ENCODE measurements at places on chromosomes 4 and X.

DNA sequence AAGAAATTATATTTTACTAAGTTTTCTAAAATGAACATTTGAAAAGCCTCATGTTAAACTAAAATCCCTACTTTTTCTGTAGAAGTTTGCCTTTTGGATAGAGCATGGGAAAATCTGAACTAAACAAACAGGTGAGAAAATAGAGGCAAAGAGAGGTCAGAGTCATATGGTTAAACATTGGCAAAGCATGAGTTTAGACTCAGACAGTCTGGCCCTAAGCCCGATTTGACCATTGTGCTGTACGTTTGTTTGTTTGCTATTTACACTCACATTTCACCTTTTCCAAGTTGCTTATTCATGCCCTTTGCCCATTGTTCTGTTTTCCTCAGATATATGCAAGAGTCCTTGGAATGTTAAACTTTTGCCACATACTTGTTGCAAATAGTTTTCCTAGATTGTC is 85.4 kb downstream of the TIGD2 start:
- DNase-seq = no peak

DNA sequence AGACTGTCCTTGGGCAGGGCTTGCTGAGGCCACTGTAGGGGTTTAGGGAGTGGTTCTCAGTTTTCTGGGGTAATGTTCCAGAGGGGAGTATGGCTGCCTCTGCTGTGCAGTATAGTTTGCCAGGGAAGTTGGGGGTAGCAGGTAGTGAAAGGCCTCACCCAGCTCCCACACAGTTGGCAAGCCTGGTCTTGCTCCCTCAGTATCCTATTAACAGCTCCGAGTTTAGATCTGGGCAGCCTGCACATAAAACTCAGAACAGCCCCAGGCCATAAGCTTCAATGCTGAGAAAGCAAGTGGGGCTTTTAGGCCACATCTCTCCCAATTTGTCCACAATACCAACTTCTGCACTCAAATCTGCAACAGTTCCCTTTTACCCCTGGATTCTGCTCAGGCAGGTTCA is 205.2 kb downstream of the GALNTL6 start:
- DNase-seq = no peak

GRCh38 chrX:56784666-56785065 is 55.6 kb downstream of the NBDY start:
- DNase-seq = no peak

GRCh38 chrX:16797841-16798240 is 11.6 kb downstream of the TXLNG start:
- DNase-seq = no peak

DNA sequence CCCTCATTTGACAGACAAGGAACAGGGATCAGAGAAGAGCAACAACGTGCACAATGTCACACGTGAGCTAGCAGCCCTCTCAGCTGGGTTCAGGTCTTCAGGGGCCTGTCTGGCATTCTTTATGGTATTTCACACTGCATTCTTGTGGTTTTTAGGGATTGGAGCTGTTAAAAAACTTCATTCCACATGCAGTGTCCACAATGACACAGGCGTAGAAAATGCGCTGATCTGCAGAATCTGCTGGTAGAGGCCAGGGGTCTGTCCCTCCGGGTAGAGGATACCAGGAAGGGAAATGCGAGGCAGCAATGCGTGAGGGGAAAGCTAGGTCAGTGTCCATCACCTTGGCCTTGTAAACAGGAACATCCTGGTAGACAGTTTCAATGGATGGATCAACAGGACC is 36.6 kb downstream of the MAP7D3 start:
- no peak for DNase-seq

GRCh38 chrX:134186362-134187121 is 50.4 kb upstream of the CCDC160 start:
- DNase-seq = peak; percentile 37

GRCh38 chr4:38949411-38950051 is 81.9 kb downstream of the FAM114A1 start:
- DNase-seq = no peak

DNA sequence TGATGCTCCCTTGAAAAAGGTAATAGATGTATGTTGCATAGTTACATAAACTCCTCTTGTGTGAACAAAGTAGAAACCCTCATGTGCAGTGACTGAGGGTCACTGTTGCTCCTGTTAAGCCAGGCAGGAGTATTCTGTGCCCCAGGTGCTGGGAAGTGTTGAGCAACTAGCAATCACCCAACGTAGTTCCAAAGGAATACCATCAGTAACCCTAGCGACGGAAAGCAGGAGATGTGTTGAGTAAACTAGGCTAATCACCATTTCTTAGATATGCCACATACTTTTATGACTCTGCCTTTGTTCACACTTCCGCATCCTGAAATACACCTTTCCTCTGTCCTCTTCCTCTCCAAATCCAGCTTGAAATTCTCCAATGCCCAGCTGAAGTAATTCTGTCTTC is 50.9 kb upstream of the TAB3 start:
- no peak for DNase-seq

DNA sequence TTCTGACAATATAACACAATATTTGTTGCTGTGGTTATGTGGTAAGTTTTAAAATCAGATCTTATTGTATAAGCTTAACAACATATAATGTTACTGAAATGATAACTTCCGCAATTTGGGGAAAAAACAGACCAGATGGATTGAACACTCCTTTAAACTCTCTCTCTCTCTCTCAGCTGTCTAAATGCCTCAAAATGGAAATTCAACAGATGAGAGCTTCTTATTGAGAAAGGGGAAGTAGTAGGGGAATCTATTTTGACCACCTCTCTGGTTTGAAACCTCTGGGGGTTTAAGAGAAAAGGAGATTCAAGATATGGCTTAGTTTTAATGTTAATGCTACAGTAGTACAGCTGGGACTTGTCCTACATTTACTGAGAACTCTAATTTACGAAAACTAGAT is 40.3 kb downstream of the DMD start:
- no peak for DNase-seq

DNA sequence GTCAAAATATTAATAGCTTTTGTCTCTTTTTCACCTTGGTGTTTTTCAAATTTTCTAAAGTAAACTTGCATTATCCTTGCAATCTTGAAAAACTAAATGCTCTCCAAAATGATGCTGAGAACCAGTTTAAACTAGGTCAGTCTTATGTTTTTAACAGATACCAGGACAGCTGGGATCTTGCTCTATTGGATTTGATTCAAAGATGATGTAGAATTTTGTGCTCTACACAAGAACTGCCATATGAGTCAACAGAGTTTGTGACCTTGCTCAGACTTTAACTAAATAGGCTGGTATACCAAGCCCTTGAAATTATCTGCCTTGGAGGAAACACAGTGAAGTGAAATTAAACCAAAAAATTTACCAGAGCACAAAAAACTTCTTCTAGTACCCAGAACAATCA is 991.1 kb downstream of the STPG2 start:
- DNase-seq = no peak

GRCh38 chrX:16699389-16699788 is 13.1 kb downstream of the CTPS2 start:
- no peak for DNase-seq

- DNase-seq = no peak
These were observed 138.0 kb downstream of the VEGFC start for GRCh38 chr4:176654565-176655216.

DNA sequence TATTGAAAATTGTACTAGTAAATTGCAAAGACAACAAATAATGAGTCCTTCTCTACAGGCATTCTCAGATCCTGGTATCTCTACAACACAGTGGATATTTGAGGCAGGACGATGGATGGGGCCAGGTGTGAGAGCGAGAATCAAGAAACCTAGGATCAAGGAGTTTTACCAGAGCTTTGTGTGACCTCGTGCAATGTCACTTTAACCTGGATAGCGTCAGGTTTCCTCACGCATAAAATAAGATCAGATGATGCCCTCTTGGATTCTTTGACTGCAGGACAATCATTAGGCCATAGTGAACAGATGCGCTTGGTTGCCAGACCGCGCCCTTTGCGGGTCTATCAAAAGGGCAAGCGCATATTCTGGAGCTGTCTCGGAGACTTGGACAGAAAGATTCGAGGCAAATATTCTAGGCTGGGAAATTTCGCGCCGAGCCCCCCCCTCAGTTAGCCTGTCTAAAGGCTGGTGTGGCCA is 66.6 kb downstream of the FBXO8 start:
- DNase-seq = no peak

- DNase-seq = no peak
These were observed 500.1 kb downstream of the PCDH18 start for GRCh38 chr4:137032222-137032621.

GRCh38 chrX:19624739-19625138 is 109.4 kb upstream of the MAP3K15 start:
- no peak for DNase-seq

DNA sequence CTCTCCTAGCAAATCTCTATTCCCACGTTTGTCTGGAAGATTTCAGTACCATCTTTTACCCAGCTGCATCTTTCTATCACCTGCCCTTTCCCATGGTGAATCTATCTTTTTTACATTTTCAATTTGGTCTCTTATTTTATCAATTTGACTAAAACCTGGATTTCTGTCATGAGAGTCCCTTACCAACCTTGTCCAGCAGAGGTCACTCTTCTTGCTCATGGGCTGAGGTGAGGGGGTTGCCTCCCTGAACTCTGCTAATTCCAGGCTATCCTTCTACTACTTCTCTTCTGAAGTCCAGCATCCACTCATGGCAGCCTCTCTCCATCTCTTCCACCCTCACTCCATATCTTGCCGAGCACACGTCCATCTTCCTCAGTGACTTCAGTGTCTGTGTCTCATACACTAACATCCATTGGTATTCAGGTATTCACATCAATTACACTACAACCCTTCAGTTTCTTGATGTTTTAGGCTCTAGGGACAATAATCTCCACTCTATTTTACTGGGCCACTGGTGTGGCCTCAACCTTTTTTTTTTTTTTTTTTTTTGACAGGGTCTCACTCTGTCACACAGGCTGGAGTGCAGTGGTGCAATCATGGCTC is 17.8 kb upstream of the ZNF827 start:
- DNase-seq = peak; percentile 25

DNA sequence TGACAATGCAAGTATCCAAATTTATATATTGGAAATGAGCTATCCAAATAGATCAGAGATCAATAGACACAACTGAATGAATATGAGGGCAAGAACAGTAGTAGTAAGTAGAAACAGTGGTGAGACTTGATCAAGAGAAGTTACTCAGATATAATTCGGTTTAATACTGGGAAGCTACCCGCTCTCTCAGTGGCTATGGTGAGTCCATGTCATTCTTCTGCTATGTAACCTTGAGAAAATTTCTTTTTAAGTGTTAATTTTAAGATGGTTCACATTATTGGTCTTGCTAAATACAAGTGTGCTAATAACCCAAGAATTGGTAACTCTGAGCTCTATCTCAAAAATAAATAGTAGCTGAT is 53.6 kb downstream of the LEF1 start:
- no peak for DNase-seq

DNA sequence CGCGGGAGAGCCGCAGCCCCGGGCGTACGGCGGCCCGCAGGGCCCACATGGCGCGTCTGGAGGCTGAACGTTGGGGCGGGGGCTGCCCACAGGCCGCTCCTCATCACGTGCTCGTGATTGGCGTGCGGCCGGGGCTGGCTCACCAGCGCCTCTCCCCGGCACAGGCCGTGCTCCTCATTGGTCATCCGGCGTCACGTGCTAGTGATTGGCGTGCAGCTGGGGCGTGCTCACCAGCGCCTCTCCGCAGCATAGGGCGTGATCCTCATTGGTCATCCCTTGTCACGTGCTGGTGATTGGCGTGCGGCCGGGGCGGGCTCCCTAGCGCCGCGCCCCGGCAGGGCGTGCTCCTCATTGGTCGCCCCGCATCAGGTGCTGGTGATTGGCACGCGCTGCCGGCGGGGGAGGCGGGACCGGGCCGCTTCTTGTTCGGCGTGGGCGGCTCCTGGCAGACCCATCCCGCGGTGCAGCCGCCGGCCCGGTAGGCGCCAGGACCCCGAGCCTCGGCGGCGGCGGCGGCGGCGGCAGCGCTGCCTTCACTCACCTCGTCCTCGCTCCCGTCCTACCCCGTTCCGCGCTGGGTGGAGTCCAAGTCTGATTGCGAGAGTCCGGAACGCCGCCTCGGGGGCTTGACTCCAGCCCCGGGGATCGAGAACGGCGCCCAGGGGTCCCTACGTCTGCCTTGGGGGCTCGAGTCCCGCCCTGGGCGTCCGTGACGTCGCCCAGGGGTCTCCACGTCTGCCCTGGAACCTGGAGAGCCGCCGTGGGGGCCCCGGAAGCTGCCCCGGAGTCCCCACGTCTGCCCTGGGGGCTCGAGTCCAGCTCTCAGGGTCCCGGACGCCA is at the start of gene GTPBP6:
GTPBP6 (minus strand) TSS at position 58 of the 840 bp plus-strand sequence; CDS start at position 49, 9 bp downstream.
- peak; percentile 99 for DNase-seq

All from activated CD4-positive, alpha-beta T cell treated with anti-CD3 and anti-CD28 coated beads, Interleukin-2, amount 50 U/mL, for 24 hours (primary cell).